ENCODE measurements at places on chromosomes 5 and 9. TPM values are rescaled to one million over a fixed set of nuclear protein-coding genes. Genes with fewer than 3 reads are reported as not detected.

Gene SLC34A1
- not detected for total RNA-seq

Gene CYSRT1
- 1.3 TPM for total RNA-seq

Gene NR5A1
- total RNA-seq = 0.26 TPM

Gene TSLP
- total RNA-seq = 0.43 TPM

Gene CDC20B
- total RNA-seq = 0.11 TPM

Gene ERCC6L2
- 32.5 TPM for total RNA-seq

Gene ENTPD2
- total RNA-seq = 0.55 TPM

Gene QRFP
- not detected for total RNA-seq
